Activated naive CD8-positive, alpha-beta T cell treated with anti-CD3 and anti-CD28 coated beads, Interleukin-2, amount 50 U/mL, for 16 hours (primary cell): ENCODE measurements at places on chromosomes 5 and 9.

DNA sequence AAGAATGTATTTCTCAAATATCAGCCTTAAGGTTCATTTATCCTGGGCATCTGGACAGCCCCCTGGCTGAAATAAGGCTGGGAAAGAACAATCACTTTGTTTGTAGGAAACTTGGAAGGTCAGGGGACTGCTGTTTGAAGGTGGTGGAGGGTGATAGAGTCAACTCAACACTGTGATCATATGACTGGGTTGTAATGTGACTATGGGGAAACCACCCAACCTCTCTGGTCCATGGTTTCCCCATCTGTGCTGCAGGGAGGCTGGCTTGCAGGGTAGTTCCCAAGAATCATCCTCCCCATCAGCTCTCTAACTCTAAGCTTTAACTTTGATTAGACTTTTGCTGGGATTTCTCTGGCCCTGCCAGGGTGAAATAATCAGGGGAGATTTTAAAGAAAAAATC is 10.0 kb downstream of the INSYN2B start:
- DNase-seq: no peak

- DNase-seq: no peak
Measured at GRCh38 chr5:116520771-116521170, 53.9 kb downstream of the SEMA6A start.

GRCh38 chr5:144187699-144188294 is 17.1 kb downstream of the KCTD16 start:
- peak; percentile 17 for DNase-seq

GRCh38 chr5:1706021-1706420 is 93.6 kb downstream of the MRPL36 start:
- no peak for DNase-seq

DNA sequence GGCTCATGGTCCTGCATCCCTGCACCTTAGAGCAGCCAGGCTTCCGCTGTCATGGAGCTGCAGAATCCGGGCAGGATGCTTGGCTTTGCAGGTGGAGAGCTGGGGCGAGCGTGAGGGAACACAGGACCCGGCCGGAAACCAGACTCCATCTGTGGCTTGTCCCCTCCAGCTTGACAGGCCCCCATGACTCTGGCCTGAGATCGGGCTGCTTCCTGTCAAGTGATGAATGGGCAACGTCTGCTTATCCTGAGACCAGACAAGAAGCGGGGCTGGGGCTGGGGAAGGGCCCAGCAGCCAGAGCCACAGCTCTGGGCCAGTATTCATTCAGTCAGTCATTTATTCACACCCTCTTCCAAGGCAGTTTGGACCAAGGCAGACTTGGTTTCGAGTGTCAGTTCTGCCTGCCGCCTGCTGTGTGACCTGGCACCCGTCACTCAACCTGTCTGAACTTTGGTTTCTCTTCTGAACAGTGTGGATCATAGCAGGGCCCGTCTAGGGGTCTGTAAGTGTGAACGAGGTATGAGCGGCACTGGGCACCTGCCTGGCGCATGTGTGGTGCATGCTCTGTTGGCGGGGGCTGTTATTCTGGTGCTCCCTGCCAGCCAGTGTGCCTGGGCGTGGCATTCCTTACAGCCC is 37.5 kb downstream of the NEK6 start:
- no peak for DNase-seq

GRCh38 chr9:116151966-116152381 is 1.6 kb upstream of the PAPPA start:
- no peak for DNase-seq
